ENCODE measurements at places on chromosomes 3 and 15.

DNA sequence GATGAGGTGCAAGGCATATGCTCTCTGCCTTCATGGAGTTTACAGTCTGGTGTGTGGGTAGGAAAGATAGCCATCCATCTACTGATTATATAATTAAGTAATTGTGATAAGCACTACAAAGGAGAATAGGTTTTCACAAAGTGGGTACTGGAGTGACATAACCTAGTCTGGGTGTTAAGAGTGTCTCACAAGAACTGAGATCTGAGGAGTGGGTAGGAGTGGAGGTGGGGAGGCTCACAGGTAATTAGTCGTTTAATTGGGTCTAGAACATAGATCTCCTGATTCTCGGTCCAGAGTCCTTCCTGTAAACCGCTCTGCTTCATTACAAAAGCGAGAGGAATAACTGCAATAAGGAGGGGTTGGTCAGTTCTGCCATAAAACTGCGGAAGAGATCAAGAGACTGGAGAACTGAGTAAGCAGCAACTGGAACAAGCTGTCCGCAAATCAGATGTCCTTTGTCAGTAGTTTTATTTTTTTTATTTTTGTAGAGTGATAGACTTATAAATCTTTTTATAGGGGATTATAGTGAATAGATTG, 2.2 kb downstream of the NEO1 start:
- DNase-seq = no peak

DNA sequence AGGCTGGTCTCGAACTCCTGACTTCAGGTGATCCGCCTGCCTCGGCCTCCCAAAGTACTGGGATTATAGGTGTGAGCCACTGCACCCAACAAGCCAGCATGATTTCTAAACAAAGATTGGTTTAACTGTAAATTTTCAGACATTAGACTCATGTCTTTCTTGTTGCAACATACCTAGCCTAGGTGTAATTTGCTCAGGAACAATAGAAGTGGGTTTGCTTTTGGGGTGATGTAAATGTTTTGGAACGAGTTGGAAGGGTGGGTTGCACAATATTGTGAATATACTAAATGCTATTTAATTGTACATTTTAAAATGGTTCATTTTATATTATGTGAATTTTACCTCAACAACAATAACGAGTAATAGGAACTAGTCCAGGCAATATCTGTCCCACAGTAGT, 7.1 kb downstream of the CCR4 start:
- DNase-seq = no peak

- DNase-seq = no peak
Measured at GRCh38 chr15:76341366-76342057, 4.9 kb downstream of the ISL2 start.

DNA sequence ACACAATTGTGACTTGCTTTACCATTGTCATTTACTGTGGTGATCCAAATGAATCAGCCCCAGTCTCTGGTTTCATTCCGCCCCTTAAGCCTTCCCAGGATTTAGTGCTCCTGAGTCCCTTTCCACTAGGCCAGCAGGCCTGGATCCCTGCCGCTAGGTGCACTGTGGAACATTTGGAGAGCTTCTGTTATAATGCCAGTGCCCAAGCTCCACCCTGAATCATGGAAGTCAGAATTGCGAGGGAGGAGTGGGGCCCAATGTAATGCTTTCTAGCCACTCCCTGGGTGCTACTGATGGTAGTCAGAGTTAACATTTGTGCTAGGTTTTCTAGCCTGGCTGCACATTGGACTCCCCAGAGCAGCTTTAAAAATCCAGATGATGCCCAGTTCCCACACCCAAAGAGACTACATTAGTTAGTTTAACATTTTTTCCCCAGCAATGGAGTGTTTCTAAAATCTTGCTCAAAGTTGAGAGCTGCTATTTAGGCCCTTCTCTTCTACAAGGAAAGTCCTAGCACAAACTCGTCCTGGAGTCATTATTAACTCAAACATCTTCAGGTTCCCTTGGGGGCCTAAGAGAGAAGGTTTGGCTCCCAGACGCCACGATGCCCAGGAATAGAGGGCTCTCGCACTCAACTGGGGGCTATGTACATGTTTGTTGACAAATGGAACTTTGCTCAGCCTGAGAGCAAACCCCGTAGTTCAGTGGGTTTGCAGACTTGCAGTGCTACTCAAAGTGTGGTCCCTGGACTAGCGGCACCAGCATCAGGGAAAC, 366.7 kb upstream of the PROK2 start:
- DNase-seq = no peak

- DNase-seq = no peak
Measured at GRCh38 chr3:132721479-132722164, 587 bp downstream of the NPHP3 start.

DNA sequence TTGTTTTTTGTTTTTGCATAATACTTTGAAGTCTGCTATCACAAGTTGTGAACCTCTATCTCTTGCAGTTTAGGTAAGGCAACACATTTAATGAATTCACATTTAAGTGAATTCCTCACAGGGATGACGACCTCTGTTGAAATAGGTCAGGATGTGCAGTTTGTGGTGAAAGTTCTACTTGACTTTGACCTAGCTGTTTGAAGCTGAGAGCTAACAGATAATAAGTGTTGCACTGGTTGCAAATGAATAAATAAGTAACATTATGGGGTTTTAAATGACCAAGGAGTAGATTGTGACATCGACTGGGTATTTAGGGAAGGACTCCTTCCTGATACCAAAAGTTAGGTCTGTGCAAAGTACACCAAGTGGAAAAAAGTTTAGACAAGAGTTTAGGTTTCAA, 23.9 kb downstream of the NIT2 start:
- DNase-seq = no peak

DNA sequence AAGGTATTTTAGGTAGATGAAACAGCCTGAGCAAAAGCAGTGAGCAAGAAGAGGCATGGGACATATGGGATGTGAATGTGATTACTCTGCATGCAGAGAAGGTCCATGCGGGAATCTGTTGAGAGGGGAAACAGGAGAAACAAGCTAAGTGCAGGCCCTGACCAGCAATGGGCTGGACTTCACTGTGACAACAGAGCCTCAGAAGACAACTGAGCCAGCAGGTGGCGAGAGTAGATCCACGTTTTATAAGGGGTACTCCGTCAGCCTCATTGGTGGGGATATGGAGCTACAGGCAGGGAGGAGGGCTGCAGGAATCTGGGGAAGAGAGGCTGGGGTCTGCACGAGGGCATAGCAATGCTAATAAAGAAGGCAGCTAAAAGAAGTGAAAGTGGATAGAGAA, 405.9 kb upstream of the LMCD1 start:
- DNase-seq = no peak
